Muscle of leg (tissue), 16 donors: ENCODE measurements at places on chromosomes 16 and 17. TPM values are rescaled to one million over a fixed set of nuclear protein-coding genes. Genes with fewer than 3 reads are reported as not detected.

The ITGAL gene
- total RNA-seq: 0.89 TPM

The KRT39 gene
- total RNA-seq: 3.8 TPM

The BAIAP3 gene
- 0.58 TPM for total RNA-seq

The B3GNT9 gene
- total RNA-seq: 15.6 TPM

The C1QL1 gene
- total RNA-seq: 5.3 TPM

The KRTAP4-6 gene
- total RNA-seq: not detected

The BCL7C gene
- total RNA-seq: 47.6 TPM

The IQCK gene
- total RNA-seq: 10.2 TPM

The MPO gene
- total RNA-seq: 2.3 TPM

The SULT1A1 gene
- 32.3 TPM for total RNA-seq

The TPSG1 gene
- total RNA-seq: not detected

The TRPV2 gene
- total RNA-seq: 4.3 TPM

The INTS2 gene
- 12.7 TPM for total RNA-seq

The CTRB1 gene
- 0.75 TPM for total RNA-seq

The RRN3 gene
- total RNA-seq: 33.1 TPM

The GRIN2A gene
- 0.18 TPM for total RNA-seq

The LDHD gene
- 2.3 TPM for total RNA-seq

The KRT20 gene
- not detected for total RNA-seq

The C16orf92 gene
- total RNA-seq: not detected

The C17orf107 gene
- 2.8 TPM for total RNA-seq

The TOB1 gene
- 19.8 TPM for total RNA-seq

The LRRC46 gene
- total RNA-seq: 0.04 TPM

The DECR2 gene
- 8.4 TPM for total RNA-seq

The LRRC59 gene
- 41.7 TPM for total RNA-seq

The PRAC2 gene
- not detected for total RNA-seq

The TMEM114 gene
- total RNA-seq: not detected

The TM4SF5 gene
- total RNA-seq: not detected

The CYLD gene
- total RNA-seq: 29.1 TPM

The ADAP2 gene
- 7.9 TPM for total RNA-seq

The C17orf78 gene
- total RNA-seq: not detected

The ODAD4 gene
- total RNA-seq: 0.44 TPM

The KRT9 gene
- total RNA-seq: not detected

The ST6GALNAC1 gene
- 0.13 TPM for total RNA-seq

The MYO15A gene
- total RNA-seq: 0.58 TPM

The AIPL1 gene
- not detected for total RNA-seq

The ZSCAN10 gene
- 0.13 TPM for total RNA-seq

The CRYBA1 gene
- total RNA-seq: not detected

The PPL gene
- total RNA-seq: 1.1 TPM

The AXIN2 gene
- 17.7 TPM for total RNA-seq

The ST6GALNAC2 gene
- total RNA-seq: 1.5 TPM

The PRSS36 gene
- 2.3 TPM for total RNA-seq

The DNAI2 gene
- 0.09 TPM for total RNA-seq

The HEXD gene
- 12.9 TPM for total RNA-seq

The CTRL gene
- total RNA-seq: 0.66 TPM

The PRSS33 gene
- total RNA-seq: not detected
